NCI-H82 (cell line): ENCODE measurements at places on chromosomes 6 and 20.

DNA sequence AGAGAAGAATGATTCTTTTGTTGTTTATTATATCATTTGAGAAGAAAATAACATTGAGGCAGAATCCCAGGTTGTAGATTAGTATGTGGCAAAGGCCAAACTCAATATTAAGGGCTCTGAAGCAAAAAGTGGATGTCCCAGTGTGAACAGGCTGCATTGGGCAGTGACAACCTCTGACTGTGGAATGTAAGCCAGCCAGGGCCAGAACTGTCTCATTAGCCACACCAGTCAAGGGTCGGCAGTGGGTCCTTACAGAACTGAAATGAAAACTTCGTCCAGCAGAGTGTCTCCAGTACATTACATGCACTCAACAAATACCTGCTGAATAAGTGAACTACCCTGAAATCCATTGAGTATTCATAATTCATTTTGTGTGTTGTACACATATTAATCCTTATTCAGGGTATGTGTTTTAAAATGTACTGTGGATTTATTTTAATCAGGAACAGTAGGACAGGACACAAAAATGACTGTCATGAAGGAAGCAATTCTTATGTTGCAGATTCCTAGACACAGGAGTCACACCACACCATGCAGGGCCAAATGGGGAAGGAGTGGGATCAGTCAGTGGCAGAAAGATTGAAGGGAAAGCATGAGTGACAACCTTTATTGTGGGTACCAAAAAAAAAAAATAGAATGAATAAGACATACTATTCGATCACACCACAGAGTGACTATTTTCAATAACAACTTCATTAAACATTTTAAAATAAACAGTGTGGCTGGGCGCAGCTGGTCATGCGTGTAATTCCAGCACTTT lies 64.9 kb upstream of the UTRN start:
- no peak for DNase-seq

- no peak for DNase-seq
Measured at GRCh38 chr6:149453597-149454345, 31.0 kb downstream of the ZC3H12D start.

DNA sequence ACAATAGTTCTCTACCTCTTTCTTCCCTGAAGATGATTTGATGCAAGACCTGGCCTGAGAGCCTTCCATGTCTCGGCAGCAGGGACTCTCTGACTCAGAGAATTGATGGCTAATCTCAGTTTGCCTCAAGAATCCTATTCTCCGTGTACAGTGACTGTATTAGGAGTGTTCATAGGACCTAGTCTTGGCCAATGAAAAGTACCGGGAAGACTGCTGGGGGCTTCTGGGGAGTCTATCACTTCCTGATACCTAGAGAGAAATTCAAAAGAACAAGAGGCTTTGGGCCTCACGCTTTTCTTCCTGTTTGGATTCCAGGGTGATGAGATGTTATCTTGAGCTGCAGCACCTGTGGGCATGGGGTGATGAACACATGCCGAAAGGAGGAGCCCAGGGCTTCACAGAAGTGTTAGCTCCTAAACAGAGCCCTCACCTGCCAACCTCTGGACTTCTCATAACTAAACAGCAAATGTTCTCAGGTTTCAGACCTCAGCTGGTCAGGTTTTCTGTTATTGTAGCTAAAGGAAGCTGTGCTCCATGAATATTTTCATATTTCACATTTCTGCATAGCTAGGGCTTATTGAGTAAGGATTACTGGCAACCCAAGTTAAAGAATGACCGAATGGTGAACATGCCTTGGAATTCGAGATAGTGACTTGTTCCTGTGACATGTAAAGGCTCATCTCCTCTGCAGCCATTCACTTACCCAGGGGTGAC lies 323.1 kb upstream of the AGPAT4 start:
- no peak for DNase-seq

DNA sequence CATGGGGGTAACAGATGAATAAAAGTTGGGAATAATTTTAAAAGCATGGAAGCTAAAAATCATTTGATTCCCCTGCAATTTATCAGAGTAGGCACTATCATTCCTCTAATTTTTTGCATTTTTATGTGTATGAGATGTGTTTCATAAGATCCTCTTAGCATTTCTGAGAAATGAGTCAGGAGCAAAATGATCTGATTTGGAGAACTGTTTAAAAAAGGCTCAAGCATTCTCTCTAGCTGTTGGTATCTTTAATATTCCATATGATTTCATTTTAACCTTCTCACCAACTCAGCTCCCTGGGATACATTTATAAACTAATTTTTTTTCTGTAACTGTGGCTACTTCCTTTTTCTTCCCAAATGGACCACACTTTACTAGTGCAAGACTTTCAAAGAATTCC lies 60.9 kb downstream of the MCHR2 start:
- no peak for DNase-seq

DNA sequence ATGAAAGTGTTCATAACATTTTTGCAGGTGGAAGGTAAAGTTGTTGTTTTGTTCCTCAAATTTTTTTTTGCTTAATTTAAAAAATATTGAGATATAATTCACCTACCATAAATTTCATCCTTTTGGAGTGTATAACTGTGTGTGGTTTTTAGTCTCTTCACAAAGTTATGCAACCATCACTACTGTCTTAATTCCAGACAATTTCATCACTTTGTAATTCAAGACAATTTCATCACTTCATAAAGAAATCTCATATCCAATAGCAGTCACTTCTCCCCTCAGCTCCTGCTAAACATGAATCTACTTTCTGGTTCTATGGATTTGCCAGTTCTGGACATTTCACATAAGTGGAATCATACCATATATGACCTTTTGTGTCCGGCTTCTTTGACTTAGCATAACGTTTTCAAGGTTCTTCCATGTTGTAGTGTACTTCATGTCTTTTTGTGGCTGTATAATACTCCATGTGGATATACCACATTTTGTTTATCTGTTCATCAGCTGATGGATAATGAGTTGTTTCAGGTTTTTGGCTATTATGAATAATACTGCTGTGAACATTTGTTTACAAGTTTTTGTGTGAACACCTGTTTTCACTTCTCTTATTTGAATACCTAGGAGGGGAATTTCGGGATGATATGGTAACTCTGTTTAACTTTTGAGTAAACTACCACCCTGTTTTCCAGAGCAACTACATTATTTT lies 18.8 kb downstream of the ZFAND3 start:
- no peak for DNase-seq

GRCh38 chr20:1888796-1889463 lies 6.3 kb upstream of the SIRPA start:
- DNase-seq: no peak

DNA sequence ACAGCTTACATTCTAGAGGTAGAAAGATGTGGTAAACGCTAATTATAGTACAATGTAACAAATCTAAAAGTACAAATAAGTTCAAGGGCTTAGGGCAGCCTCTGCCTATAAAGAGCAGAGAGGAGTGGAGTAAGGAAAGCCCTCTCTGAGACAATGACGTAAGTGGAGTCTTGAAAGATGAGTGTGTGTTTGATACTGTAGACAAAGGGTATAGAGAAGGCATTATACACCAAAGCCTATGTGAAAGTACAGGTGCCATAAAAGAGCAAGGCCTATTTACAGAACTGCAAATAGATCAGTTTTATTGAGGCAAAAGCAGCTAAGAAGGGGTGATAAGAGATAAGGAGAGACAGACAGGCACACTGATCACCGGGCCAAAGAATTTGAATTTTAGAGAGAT lies 10.9 kb downstream of the GOPC start:
- DNase-seq: no peak

DNA sequence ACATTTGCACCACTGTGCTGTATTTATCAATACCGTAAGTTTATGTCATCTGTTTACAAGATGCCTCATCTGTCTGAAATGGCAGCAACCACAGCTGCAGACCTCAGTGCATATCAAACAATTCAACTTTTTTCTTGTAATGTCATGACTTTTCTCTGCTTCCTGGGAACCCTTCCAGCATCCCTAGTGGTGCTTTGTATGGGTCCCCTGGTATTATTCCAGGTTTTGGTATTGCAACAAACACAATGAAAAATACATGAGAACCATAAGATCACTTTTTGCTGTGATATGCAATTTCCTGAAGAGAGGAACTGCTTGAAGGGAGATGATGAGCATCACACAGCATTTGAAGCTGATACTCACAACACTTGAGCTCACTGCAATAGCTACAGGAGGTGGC lies 12.0 kb upstream of the TXNDC5 start:
- no peak for DNase-seq

DNA sequence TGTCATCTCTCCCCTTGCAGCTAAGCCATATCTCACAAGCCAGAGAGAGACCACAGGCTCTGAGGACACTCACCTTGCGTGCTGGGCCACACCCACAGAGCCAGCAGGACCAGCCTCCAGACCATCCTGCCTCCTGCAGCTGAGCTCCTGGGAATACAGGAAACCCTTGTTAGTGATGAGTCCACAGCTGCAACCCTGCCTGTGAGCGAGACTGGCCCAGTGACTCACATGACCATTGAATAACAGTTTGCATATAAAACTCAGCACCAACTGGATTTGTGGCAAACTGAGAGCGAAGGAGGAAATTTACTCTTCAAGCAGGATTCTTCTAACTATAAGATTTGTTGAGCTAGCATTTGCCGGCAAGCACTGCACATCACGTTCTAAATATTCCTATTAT lies 3.0 kb downstream of the THBS2 start:
- DNase-seq: no peak

DNA sequence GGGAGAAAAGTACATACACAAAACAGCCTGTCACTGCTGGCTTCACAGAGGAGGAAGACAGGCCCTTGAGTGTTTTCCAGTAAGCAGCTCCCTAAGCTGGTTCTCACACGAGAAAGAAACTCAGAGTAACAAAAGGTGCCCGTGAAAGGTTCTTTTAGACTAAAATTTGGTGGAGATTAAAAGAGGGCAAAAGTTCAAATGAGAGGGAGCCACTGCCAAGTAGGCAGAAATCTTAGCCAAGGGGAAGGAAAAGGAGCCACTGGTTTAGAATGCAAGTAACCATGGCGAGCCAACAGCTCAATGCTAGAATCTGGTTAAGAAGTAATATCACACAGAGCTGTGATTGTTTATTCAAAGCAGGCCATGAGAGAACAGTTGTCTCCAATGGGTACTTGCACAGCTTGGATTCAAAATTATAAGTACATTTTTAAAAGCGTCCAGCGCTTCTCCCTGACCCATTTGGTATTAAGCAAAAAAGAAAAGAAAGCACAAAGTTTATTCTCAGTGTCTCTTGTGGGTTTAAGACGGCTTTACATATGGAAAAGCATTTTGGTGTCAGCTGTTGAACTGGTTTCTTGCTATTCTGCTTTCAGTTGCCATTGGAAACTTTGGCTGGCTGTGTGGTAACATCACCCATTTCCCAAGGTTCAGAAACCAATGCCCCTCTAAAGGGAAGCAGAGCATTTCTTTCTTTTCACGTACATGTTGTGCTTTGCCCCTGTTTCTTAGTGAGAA lies 648.5 kb downstream of the RNF144B start:
- no peak for DNase-seq

DNA sequence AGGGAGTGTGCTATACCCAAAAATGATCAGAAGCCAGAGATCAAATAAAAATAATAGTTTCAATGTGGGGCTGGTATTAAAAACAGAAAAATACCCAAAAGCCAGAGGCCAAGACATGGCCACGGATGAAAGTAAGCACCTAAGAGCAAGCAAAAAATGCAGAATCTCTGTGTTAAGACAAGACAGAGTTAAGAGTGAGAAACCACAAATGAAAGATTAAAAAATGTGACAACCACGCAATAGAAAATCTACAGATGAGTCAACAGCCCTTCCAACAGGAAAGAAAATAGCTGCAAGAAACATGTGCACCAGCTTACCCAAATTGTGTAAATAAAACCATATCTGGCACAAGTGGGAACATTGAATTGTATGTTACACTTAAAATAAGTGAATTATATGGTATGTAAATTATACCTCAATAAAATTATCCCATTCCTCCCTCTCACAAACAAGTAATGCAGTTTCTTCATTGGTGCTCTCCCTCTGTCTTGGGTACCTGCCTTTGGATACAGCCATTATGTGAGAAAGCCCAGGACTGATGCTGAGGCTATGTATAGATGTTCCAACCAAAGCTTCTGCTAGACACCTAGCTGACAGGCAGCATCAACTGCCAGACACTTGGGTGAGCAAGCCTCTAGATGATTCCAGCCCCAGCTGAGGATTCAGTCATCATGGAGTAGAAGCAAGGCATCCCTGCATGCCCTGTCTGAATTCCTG lies 55.3 kb upstream of the UFL1 start:
- no peak for DNase-seq

GRCh38 chr6:48736501-48737206 lies 625.7 kb upstream of the PTCHD4 start:
- no peak for DNase-seq

DNA sequence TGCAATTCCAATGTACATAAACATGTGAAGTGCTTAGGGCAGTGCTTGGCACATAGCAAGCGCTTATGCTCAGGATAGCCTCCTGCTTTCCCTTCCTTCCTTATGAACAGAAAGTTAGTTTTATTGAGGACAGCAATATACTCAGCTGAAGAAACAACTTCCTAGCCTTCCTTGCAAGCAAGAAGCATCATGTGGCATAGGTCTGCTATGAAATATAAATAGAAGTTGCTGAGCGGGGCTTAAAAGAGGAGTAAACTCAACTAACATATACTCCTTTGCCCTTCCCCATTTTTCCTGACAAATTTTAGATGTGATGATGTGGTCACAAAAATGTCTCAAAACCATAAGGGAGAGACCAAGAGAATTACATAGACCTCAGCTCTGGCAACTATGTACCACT lies 98.9 kb downstream of the KIF16B start:
- no peak for DNase-seq

DNA sequence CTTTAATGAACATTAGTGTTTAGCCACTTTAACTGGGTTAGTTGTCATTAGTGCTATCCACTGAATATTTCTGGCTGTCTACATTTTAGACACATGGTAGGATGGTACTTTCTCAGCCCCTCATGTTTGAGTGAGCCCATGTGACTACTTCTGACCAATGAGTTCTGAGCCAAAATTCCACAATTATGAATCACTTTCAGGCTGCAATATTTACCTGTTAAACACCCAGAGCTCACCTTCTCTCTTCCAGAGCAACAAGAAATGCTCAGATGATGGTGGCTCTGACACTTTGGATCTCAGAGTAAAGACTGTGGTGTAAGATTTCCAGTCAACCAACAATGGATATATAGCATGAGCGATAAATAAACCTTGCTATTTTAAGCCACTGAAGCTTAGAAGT lies 24.8 kb downstream of the SPACA1 start:
- no peak for DNase-seq

DNA sequence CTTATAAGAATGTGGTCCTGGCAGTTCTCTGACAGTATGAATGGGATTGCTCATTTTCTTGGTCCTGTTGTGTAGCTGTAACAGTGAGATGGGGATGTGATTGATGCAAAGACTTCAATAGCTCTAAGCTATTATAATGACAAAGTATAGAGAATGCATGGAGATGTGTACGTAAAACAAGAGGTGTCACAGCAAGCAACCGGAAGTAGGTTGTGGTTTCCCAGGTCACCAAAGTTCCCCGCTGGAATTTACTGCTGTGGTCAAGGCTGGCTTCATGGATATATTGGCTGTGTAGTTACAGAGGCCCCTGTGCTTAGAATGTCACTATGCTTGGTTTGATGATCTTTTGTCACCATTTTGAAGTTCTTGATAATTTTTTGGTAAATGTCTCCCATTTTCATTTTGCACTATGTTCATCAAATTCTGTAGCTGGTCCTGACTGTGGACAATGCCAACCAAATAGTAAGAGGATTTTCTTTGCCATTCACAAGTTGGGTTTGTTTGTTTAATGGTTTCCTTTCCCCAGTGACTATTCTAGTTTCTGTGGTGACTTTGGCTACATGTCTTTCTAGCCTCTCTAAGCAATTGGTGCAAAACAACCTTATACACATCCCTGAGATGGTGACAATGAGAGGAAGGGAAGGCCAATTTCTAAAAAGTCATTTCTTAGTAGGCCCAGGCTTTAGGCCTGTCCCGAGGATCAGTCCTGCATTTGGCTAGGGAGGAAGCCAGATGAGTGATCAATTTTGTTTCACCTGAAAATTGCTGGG lies 10.5 kb downstream of the DNAH8 start:
- no peak for DNase-seq
